H7 (cell line): ENCODE measurements at places on chromosomes 6 and 20.

GRCh38 chr6:72622094-72622940 is 453 bp downstream of the KCNQ5 start:
- peak; percentile 80 for DNase-seq

DNA sequence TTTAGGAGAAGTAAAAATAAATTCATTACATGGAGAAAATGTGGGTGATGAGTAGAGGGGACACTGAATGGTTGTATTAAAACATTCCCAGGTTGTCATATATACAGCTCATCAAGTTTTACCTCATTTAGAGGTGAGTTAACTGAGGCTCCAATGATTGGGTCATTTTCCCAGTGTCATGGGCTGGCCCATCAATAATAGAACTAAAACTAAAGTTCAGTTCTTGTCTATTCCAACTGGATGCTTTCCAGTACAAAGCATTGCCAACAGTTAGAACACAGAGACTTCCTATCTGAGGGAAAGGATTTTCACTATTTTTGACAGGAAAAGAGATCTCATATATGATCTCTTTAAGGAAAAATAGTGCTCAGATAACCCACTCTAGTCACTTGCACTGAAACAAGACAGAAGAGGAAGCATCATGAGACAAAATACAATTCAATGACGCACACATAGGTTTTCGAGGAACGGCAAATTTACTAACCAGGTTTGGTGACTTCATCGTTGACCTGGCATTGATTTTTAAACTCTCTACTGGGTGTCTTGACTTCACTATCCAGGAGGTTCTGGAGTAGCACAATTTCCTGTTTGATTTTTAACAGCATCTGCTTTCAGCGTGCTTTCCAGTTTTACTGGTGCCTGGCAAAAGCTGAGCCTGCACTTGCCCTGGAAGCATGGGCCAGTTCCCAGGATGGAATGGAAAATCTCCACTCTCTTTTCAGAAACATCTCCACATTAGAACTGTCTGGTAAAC is 195.5 kb upstream of the FBXL4 start:
- no peak for DNase-seq

GRCh38 chr20:25237610-25238318 is 10.1 kb upstream of the PYGB start:
- DNase-seq = no peak

- DNase-seq = no peak
Measured at GRCh38 chr6:155354167-155354566, 39.9 kb upstream of the TFB1M start.

DNA sequence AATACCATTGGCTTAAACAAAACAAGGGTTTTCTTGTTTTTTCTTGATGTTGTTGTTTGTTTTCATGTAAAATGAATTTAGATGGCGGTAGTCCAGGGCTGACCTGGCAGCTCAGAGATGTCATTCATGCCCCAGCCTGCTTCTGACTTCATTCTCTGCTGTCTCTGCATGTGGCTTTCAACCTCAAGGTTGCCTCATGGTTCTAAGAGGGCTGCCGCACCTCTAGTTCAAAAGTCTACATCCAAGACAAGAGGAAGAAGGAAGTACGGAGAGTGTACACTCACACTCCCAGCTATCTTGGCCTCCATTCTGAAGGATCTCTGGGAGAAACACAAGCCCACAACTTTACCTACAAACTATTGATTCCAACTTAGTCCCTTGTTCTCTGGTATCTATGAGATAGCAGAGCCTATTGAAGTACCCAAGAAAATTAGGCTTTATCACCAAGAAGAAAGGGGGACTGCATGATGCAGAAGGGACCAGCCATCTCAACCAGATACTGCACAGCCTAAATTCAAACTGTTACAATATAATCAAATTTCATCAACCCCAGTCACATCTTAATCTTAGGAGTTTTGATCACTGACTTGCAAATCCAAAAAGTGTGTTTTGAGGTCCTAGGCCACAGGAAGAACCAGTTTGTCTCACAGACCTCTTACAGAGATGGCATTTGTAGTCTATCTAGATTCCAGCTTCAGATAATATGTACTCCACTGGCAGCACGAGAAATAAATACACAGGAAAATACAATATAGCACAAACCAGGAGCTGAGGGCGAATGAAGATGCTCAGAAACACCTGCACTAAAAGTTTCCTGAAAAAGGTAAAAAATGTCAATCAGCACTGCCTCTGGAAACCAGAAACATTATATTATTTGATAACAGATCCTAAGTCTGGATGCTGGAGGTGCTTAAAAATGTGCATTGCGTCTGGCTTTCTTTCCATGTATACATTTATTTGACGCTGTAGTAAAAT is 866 bp upstream of the BTN3A3 start:
- DNase-seq = no peak

DNA sequence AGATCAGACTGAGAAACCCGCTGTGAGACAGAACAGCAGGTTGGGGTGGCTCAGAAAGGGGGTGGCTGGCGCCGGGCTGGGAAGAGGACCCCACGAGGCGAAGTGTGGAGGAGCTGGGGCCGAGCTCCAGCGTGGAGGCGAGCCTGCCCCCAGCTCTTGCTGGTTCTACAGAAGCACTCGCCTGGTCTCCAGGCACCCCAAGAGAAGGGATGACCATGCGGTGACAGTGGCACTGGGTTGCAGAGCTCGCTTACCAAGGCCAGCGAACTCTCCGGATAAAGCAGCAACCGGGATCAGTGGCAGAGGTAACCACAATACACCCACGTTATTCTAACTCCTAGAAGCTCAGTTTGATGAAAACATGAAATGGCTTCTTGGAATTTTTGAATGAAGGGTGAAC is 26.5 kb downstream of the THBS2 start:
- peak; percentile 21 for DNase-seq

DNA sequence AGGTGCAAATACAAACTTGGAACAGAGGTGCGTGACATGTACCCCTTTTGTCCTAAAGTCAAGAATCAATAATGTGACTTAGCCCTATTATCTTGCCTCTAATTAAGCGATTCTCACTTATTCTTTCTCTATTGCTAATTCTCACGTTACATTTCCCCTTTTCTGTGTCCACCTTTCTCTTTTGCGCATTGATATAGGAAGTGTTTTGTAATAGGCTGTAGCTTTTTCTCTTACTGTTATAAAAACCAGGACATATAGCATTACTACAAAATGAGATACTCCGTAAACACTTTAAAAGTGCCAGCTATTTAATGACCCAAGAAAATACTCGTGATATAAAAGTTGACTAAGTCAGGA is 669 bp upstream of the TMEM30A start:
- no peak for DNase-seq

DNA sequence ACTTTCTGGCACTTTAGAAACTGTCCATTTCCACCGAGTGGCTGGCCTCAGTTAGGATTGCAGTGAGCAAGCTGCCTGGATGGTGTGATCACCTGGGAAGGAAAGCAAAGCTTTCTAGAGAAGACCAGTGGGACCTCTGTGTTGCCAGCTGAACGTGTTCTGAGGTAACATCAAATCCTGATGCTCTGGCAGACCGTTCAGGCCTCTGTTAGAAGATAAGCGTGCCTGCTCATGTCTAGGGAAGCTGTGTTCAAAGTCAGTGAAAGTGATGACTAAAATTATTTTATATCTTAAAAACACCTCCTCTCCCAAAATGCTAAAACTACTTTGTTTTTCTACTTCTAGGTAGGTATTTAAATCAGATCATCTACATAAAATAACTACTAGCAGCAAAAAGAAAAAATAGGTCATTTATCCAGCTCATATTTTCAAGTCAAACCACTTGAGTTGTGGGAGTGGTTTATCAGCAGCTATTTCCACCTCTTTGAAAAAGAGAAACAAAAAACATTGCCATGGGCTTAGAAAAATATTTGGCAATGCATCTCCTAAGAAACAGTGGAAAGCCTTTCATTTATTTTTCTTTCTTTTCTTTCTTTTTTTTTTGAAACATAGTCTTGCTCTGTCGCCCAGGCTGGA is 54.8 kb downstream of the CEP43 start:
- no peak for DNase-seq

- no peak for DNase-seq
Measured at GRCh38 chr6:139650941-139651340, 276.5 kb upstream of the CITED2 start.

DNA sequence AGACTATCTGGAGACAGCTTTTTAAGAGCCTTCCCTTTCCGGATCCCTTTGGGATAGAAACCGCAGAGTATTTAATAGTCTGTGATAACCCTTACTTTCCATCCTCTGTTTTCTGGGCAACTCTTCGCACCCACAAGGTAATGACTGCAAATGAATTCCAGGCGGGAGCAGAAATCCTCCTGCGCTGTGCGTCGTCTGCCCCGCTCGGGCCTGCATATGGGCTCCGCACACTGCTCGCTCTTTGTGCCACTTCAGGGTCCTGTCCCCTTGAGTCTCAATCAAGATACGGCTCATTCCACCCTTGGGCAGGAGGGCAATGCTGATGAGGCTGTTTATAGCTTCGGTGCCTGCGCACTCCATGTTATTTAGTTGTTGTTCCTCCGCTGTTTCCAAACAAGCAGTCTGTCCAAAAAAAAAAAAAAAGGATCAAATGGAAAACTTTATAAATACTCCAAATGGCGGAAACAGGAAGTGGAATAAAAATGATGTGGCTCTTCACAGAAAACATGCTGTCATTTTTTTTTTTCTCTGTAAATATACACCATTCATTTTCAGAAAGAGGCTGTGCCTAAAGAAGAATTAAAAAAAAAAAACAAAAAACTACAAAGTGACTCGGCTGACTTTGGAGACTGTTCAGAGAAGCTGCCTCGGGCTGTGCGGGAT is 169.6 kb upstream of the GMDS start:
- DNase-seq = no peak

GRCh38 chr20:46901638-46902037 is 7.0 kb downstream of the EYA2 start:
- DNase-seq = no peak

GRCh38 chr6:72950114-72950860 is 275.0 kb downstream of the KHDC1L start:
- no peak for DNase-seq

- DNase-seq = no peak
Measured at GRCh38 chr6:136155191-136155590, 94.9 kb downstream of the MTFR2 start.

GRCh38 chr6:167671977-167672687 is 154.6 kb upstream of the AFDN start:
- DNase-seq = no peak

DNA sequence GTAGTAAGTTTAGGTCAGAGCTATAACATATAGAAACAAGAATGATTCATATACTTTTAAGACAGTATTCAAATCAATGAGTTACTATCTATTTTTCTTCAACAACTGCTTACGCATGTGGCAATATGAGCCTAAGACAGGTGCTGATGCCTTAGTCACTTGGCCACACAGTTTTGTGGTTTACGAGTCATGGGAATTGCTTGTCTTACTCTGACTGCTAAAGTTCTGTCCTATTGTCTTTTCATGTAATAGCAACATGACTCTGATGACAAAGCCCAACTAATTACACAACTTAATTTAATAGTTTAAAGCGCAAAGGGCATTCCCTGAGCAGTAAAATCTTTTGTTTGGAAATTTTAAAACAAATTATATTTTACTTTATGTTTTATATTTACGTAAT is 159.3 kb upstream of the CENPW start:
- DNase-seq = no peak

- DNase-seq = no peak
Measured at GRCh38 chr6:135322427-135323201, 141.5 kb downstream of the MYB start.

DNA sequence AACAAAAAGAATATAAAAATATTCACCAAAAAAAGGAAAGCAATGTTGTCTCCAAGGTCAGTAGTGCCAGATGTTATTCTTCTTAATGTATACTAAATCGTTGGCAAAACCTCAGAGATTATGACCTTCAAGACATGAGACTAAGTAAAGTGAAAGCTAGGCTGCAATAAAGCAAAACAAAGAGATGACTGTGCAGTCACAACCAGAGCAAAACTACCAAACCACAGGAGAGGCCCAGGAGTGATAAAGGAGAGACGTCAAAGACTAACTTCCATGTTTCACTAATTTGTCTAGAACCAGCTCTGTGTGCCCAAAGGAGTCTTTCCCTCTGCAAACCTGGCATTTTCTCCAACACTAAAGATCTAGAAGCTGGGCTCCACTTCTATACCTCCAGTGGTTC is 155.9 kb upstream of the POU3F2 start:
- no peak for DNase-seq
